ENCODE measurements at places on chromosomes 6 and 20.

- DNase-seq, result no peak
These were observed 33.9 kb downstream of the CHRNA4 start for GRCh38 chr20:63327231-63327745.

GRCh38 chr20:46272389-46273047, 35.8 kb downstream of the CDH22 start:
- DNase-seq, result no peak

DNA sequence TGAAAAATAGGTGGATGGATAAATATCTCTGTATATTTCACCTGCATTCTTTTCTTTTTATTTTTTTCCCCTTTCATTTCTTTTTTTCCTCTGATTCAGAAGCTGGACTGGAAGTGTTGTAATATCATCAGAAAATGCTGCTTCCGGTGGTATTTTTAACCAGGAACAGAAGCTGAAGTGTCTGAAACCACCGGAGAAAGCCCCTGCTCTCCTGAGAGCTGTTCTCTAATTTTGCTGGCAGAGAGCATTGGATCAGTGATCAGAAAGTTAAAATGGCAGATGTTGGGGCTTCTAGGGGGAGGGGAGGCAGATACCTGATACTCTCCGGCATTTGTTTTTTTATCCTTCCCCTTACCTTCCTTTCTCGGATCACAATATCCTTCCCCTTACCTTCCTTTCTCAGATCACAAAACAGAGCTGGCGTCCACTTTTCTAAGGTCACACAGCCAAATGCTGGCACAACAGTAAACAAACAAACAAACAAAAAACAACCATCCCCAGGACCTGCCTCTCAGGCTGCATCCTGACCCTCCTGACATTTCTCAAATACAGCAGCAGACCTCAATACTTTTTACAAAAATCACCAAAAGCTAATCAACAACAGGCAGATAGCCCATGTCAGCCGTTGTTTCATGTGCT, 143.2 kb upstream of the ZNF217 start:
- no peak for DNase-seq

DNA sequence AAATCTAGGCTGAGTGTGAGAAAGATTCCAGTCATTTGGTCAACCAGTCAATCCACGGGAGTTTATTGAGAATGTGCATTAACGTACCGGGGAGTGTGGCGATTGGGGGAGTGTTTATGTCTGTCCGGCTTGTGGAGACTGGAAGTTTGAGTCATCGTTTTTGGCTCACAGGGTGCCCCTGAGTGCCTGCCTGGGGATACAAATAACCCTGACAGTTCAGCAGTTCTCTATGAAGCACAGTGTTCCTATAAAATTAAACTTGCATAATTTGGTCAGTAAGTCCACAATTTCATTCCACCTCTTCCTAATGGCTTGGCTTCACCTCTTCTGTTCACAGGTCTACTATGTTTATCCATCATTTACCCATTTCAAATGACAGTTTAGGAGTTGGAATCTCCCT, 72.6 kb upstream of the PLEKHG1 start:
- no peak for DNase-seq

DNA sequence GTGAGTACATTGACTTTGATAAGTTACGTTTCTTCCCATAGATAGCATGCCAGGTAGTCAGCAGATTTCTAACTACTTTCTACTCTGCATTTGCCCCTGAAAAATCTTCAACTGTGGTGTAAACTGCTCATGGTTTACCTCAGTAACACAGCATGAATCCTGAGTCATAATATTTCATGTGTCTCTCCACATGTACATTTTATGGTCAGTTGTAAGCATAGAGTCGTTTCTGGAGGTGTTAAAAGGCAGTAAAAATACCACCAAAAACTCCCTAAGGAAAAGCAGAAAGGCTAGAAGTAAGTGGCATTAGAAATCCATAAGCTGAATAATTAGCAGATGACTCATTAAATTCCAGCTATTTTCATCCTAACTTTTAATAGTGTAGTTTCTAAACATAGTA, 4.1 kb upstream of the GPR63 start:
- no peak for DNase-seq

DNA sequence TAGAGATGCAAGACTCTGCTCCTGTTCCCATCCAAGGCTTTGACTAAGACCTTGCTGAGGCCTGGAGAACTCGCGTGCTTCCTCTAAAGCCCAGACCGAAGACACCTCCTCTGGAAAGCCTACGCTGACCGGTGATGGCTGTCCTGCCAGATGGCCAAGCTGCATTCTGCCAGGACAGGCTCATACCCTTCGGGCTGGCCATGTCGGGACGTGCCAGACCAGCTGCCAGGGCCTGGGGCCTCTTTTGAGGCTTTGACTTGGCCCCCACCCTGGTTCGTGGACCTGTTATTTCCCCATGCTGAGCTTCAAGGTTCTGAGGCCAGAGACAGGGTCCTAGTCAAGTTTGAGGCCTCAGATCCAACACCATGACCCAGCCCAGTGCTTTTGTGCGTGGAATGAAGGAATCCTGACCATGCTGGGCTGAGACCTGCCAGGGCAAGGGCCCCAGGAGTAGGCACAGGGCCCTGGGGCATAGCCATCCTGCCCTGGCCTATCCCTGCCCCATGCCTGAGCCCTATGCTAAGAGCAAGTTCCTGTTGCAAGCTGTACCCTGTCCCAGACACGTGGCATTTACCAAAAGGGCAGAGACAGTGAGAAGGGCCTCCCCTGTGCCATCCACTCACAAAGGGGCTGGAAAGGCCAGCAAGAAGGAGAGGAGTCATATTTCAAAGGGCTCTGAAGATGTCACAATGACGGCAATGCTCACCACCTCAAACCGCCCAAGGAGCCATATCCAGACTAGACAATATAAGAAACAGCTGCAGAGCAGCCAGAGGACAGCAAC, 42.8 kb downstream of the MRPL14 start:
- no peak for DNase-seq

GRCh38 chr6:1281746-1282145, 30.2 kb upstream of the FOXQ1 start:
- no peak for DNase-seq

- peak; percentile 46 for DNase-seq
These were observed 89.1 kb upstream of the PHACTR3 start for GRCh38 chr20:59515013-59515905.

GRCh38 chr6:144776031-144776819, 491.1 kb downstream of the UTRN start:
- DNase-seq, result no peak

DNA sequence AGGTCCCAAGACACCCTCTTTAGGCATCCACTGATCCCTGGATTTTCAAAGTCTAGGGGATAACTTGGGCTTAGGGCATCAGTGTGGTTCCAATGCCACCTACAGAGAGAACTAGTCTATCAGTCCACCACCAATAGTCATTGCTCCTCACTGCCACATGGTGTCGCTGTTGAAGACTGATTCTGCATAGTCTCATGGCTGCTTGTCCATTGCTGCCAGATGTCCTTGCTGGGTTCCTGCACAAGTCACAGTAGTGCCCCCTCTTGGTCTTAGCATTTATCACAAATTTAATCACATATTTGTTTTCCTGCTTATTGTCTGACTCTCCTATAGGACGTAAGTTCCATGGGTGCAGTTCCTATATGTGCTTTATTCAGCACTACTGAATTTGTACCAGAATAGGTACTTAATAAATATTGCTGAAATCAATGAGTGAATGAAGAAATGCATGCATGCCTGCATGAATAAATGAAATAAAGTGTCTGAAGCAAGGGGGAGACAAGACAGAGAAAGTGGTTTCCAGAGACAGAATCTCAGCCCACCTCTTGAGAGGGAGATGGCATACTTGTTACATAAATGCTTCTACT, 45.9 kb upstream of the RALY start:
- DNase-seq, result no peak

DNA sequence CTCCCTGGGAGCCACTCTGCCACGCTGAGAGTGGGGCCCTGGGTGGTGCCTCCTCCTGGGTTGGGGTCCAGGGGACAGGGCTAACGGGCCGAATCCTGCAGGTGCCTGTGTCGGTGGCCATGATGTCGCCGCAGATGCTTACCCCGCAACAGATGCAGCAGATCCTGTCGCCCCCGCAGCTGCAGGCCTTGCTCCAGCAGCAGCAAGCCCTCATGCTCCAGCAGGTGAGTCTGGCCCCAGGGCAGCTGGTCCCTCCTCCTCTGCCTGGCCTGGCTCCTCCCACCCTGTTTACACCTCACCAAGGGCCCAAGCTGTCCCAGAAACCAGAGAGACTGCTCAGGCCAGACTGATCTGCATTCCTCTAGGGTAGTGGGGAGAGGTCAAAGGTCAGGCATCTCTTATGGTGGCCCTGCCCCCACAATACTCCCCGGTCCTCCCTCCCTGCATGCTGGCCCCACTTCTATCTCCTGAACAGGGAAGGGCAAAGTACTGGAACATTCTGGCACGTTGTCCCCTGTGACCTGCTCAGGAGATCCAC, 38.6 kb downstream of the FOXP4 start:
- no peak for DNase-seq

GRCh38 chr20:52312132-52312729, 120.7 kb upstream of the ZFP64 start:
- DNase-seq, result peak; percentile 36

DNA sequence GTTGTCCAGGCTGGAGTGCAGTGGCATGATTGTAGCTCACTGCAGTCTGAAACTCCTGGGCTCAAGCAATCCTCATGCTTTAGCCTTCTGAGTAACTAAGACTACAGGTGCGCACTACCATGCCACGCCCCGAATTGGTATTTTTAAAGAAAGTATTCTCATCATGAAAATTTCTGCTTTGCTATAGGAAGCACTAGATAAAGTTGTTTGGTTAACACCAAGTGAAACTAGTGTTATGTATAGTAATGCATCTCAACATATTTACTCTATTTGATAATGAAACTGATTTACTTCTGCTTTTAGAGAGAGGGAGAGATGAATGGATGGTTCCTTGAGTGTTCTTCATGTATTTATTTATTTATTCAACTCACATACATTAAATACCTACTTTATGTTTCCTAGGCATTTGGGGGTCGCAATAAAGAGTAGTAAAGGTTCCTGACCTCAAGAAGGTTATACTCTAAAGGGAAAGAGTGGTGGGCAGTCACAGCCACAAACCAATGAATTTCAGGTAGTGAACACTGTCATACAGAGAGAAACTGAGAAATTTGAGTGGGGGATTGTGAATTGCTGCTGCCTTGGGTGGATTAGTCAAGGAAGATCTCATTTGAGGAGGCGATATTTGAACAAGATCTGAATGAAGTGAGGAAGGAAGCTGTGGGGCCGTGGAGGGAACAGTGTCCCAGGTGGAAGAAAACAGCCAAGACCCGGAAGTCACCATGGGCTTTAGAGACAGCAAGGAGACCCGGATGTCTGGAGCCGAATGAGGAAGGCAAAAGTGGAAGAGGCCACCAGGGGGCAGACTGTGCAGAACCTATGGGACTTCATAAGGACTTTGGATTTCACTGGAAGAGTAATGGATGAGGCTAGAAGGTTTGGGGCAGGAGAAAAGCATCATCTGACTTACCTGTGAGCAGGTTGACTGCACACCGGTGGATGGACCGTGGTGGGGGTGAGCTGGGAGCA, 185.6 kb downstream of the TSHZ2 start:
- no peak for DNase-seq

DNA sequence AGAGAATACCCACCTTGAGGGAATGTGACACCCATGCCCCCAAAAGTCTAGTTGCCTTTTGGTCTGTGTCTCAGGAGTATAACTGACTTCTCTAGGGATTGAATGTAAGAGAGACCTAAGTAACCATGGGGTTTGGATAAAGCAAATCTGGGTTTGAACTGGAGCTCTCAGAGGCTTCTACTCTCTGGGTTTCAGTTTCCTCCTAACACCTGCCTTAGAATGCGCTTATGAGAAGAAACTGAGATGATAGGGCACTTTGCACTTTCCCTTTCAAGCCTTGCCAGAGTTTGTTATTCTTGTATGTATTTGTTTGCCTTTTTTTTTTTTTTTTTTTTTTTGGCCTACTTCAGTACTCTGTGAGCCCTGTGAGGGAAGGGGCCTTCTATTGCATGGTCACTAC, 19.4 kb downstream of the SDHAF4 start:
- no peak for DNase-seq

DNA sequence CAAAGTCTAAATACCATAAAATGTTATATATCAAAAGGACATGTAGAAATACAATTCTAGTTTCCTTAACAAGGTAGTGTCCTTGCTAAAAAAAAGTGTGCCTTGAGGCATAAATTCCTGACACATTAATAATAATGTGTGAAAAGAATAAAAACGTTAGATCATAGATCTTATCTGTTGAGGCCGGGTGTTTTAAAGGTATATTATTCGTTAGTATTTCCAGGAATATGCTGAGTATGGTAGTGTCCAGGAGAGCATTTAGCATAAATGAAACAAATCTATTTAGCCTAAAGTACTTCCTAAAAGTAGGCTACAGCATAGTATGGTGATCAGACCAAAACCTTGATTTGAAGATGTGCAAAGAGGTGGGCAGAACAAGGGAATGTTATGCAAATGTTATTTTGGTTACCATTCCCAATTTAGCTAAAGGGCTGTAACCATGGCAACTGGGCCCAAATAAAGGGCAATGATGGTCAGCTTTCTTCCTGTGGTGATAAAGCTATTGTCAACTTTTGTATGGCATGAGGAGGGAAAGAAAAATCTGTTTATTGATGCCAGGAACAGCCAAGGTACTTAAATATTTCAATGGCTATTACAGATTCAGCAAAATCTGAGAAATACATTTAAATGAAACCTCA, 18.9 kb downstream of the MKKS start:
- DNase-seq, result no peak

- no peak for DNase-seq
These were observed 413.5 kb downstream of the CDC5L start for GRCh38 chr6:44800784-44801592.

GRCh38 chr6:105546754-105547153, 143.9 kb upstream of the PREP start:
- DNase-seq, result no peak

GRCh38 chr6:117288083-117288715, 22.8 kb downstream of the VGLL2 start:
- DNase-seq, result no peak

DNA sequence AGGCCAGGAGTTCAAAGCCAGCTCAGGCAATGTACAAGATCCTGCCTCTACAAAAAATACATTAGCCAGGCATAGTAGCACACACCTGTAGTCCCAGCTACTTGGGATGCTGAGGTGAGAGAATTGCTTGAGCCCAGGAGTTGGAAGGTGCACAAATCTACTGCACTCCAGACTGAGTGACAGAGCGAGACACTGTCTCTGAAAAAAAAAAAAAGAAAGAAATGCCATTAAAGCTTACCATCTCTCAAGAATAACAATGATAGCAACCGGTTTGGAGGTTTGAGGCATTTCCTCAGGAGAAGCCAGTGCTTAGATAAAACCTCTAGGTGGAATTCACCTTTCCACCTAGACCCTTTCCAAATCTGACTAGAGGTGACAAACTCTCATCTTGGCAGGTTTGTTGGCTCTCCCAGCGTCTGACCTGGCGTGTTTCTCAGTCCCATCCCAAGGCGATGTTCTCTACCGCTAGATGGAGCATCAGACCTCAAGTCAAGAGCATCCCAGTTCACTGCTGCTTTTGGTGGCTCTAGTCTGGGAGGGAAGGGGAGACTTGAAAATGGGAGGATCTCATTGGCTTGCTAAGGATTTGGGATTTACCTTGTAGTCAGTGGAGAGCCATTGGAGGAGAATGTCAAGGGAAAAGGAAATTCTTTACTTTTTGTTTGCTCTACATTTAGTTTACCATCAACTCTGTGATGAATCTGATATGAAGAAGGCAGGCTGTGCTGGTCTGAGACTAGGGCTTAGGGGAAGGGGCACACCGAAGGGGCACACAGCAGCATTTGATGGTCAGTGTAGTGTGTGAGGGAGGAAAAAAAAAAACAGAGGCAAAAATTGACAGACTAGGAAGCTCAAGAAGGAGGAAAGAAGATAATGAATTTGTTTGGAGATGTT, 67.9 kb downstream of the NCOA7 start:
- no peak for DNase-seq

- no peak for DNase-seq
These were observed 235.3 kb upstream of the CEP162 start for GRCh38 chr6:84462698-84463097.

- peak; percentile 5 for DNase-seq
These were observed 345.1 kb upstream of the AGPAT4 start for GRCh38 chr6:161618831-161619454.

All from NCI-H774 (cell line).